ENCODE measurements at places on chromosomes 13 and 19.

- no peak for DNase-seq
These were observed 31.1 kb downstream of the RYR1 start for GRCh38 chr19:38464421-38465082.

GRCh38 chr19:58474997-58475713, 997 bp upstream of the ZNF446 start:
- no peak for DNase-seq

GRCh38 chr13:46909042-46909441, 12.2 kb upstream of the HTR2A start:
- DNase-seq, result no peak

DNA sequence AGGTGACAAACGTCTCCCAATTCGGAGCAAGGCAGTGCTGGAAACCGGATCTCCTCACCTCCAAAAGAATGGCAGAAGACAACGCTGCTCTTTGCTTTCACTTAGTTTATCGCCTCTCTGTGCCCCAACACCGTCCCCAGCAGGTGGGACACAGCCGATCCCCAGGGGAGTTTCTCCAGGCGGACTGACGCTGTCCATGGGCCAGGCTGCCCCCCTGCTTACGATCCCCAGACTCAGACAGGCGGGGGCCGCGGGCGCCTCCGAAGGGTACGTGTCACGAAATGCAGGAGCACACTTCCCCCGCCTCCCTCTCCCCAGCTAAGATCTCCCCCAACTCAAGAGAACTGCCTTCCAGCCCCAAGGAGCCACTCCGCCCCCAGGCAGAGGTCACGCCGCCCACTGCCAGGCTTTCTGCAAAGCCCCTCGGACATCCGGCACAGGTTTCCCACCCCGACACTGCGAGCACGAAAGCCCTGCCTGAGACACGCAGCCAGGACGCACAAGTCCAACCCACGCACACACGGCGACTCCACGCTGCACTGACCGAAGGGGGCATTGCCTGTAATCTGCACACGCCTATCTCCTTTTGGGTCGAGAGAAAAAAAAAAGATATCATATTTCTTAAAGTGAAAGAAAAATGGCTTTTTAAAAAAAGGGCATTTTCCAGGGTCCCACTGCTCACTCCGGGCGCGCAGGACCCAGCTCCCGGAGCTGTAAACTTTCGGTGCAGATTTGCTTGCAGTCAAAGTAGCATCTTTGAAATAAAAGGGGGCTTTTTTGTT, 2.0 kb downstream of the SPRY2 start:
- DNase-seq, result no peak

GRCh38 chr19:31543456-31543855, 194.2 kb upstream of the TSHZ3 start:
- DNase-seq, result no peak

- no peak for DNase-seq
These were observed 33.6 kb downstream of the ATP7B start for GRCh38 chr13:51977625-51978024.

DNA sequence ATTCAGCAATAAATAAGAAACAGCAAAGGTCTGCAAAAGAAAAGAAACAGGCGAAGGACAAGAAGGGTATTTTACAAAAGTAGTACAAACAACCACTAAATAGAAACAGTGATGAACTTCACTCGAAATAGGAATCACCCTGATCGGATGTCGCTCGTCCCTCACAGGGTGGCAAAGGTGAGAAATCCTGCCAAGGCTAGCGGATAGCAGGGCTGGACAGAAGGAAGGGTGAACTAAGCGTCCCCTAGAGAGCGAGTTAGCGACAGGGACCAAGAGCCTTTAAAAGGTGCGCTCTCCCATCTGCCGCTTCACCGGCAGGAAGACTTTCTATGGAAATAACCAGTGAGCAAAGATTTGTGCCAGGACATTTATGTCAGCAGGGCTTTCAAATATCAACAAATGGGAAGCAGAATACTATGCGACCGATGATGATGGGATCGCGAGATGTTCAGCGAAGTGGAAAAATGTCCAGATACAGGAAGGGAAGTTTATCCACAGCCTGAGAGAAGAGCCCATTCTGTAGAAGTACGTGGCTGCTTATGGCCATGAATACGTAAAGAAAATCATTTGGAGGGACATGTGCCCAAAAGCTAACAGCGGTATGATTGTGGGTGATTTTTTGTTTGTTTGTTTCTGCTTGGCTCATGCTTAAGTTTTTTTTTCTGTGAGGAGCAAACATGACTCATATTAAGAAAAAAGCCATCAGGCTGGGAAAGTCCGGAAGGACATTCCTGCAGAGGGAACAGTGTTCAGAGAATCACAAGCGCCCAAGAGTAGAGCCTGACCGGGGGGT, 18.9 kb downstream of the ELAVL1 start:
- DNase-seq, result no peak

DNA sequence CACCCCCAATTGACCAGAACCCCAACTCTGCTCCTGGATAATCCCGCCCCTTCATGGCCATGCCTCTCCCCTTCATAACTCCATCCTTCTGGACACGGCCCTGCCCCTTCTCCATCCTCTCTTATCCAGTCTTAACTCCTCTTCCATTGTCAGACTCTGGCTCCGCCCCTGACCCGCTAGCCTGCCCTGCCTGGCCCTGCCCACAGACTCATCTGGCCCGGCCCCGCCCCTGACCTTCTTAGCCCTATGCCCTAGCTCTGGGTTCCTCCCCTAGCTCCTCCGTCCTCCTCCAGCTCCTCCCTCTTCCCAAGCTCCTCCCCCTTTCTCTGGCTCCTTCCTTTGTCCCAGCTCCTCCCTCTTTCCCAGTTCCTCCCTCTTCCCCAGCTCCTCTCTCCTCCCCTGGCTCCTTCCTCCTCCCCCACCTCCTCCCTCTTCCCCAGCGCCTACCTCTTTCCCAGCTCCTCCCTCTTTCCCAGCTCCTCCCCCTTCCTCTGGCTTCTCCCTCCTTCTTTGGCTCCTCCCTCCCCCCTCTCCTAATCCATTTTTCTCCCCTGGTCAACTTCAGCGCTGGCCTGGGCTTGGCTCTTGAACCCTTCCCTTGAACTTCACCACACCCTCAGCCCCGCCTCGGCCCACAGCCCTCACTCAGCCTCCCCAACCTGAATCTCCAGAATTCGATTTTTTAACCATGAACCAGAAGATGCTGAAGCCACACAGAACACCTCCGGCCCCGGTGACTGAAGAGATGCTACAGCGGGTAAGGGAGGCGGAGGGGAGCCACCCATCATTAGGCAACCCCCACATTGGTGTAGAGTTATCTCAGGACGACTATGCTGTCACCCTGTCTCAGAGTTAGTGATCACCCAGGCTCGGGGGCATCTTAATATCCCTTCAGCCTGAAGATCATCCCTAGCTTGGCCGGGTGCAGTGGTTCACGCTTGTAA, 9.2 kb upstream of the ZNF358 start:
- DNase-seq, result peak; percentile 56

- DNase-seq, result no peak
These were observed 1.6 kb upstream of the COMP start for GRCh38 chr19:18792661-18793060.

DNA sequence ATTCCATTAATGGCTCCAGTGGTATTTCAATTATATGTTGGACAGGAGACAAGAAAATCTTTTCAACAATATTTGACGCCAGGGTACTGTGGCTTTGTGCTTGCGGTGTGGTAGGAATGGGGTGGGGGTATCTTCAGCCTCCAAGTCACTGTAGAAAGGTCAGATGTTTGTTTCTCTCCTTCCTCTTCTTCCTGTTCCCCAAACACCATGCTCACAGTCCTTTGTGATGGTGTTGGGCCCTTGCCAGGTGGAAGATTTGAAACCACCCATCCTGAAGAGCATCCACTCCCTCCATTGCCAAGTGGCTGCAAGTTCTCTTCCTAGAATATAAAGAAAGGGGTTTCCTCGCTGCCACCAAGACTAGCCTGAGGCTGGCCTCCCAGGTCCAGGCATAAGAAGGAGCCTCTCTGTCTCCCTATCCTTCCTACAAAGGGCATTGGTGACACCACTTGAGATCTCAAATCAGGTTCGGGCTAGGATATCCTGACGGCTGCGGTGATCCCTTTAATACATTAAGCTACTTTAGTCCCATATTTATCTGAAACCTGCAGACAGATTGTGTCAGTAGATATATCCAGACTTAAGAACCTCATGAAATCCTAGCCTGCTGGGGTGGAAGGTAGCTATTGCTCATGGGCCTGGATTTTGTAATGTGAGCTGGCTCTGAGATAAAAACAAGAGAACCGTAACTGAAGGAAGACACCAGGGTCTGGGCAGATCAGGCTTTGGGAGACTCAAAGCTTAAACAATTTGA, 64.3 kb upstream of the SIAH3 start:
- DNase-seq, result no peak

- DNase-seq, result no peak
These were observed 60.3 kb upstream of the GPR12 start for GRCh38 chr13:26820871-26821270.

DNA sequence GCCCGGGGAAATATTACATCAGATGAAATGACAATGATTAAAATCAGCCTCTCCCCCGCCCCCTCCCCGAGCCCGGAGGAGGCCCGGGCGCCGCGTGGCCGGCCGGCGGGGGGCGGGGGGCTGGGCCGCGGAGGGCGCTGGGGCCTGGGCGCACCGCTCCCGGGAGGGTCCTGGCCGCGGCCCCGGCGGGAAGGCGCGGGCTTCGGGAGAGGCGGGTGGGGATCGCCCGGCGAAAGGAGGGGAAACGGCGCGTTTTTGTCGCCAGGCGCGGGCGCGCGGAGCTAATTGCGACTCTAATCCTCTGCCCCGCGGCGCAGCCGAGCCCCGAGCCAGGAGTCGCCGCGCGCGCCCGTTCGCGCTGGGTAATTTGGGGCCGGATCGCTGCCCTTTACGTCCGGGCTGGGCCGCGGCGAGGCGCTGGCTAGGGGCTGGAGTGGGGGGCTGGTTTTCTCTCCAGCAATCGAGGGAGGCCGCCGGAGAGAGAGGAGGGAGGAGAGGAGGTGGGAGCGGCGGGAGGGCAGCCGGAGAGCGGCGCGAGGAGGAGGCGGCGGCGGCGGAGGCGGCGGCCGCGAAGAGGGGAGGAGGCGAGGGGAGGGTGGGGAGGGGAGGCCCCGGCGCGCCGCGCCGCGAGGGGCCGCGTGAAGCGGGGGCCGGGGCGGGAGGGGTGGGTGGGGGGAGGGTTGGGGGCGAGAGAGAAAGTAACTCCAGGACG, at the start of gene KCTD15:
Gene KCTD15 (plus strand): TSS at position 707 of the 712 bp plus-strand sequence. CDS start 3,585 bp downstream, outside the sequence.
- DNase-seq, result peak; percentile 34

DNA sequence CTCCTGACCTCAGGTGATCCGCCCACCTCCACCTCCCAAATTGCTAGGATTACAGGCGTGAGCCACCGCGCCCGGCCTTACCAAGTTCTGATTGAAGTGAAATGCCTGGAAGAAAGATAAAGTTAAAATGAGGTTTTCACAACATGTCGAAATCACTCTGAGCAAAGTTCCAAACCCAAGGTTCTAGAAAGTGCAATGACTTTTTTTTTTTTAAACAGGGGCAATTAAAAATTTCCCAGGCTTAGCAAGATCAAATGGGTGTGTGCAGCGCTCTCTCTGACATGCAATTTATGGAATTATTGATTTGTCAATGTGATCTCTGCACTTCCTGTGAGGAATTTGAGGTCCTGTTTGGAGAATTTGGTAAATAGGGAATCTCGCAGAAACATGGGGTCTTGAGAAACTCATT, 12.8 kb upstream of the MAP2K2 start:
- no peak for DNase-seq

- no peak for DNase-seq
These were observed 6.0 kb upstream of the ZNF765 start for GRCh38 chr19:53388904-53389303.

DNA sequence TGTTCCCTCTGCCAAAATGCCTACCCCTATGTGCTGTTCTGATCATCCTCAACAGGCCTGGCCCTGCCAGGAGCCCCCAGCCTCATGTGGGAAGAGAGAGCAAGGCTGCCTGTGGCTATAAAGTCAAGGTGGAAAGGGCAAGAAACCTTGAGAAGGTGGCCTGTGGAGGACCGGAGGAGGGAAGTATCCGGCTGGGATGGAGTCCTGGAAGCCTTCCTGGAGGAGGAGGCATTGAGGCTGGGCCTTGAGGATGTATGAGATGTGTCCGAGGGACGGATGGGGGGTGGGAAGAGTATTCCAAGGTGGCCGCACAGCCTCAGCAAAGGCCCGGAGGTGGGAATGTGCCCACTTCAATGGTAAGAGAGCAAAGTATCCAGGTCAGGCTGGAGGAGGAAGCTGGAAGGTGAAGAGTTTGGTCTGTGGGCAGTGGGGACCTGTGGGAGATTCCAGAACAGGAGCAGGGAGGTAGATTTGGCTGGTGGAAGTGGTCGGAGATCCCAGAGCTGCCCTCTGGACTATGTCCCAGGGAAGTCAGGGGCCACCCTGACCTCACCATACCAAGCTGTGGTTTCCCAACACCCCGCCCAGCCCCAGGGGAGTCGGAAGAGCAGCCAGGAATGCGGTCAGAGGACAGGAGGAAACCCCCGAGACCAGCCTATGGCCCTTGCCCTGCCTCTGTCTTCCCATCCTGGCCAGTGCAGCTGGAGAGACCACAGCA, 3.0 kb upstream of the PLIN4 start:
- DNase-seq, result no peak

DNA sequence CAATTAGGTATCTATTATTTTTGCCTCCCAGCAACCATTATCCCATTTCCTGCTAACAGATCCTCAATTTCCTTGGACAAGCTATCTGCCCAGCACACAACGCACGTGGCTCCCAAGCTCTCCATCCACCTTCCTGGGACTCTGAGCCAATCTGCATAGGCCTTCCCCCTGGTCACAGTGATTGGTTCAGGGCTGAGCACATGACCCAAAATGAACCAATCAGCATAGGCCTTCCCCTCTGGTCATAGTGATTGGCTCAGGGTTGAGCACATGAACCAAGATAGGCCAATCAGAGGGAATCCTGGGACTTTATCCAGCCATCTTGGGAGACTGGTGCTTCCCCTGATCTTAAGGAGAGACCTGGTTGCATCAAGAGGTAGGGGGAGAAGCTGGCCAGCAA, 5.8 kb downstream of the CPAMD8 start:
- DNase-seq, result no peak

DNA sequence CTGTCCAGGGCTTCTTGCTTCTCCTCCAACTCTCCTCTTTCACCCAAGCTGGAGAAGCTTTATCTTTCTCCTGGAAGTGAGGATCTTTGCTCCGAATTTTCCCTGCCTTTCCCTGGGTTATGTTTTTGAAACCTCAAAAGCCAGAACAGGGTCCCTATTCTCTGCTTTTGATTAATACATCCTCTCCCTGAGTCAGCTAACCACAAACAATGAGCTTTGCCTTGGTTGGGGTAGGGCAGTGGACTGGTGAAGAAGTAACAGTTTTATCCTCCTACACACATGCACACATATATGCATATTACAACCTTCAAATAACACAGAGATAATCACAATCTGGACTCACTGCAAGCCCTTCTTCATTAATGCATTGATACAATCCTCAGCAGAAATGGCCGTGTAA, 44.6 kb downstream of the DLEU7 start:
- no peak for DNase-seq

GRCh38 chr13:20363603-20364002, 131.5 kb upstream of the GJB6 start:
- DNase-seq, result no peak

GRCh38 chr13:44425041-44425814, 51.6 kb downstream of the SERP2 start:
- no peak for DNase-seq

- no peak for DNase-seq
These were observed 20.1 kb upstream of the DOCK9 start for GRCh38 chr13:98997738-98998641.

Measured in activated CD4-positive, alpha-beta T cell treated with anti-CD3 and anti-CD28 coated beads, Interleukin-2, Interleukin-6, amounts not matched to agents 100 ng/mL and 50 ng/mL, durations not matched to agents 16 hours and 8 hours (primary cell).